ENCODE measurements at places on chromosomes 1 and 21.

DNA sequence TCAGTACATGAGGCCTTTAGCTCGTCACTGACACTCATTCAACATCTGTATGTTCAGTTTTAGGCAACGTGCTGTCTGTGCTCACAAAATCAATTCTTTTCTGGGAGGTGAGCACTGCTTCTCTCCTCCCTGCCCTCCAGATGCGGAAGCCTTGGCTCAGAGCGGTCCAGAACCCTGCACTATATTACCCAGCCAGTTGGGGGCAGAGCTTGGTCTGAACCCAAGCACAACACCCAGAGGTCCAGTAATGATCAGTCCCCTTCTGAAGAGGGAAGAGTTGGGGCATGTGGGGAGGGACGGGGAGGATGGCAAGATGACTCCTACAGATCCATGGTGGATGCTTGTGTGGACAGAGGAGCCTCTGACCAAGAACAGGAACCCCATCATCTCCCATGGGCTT lies 5.6 kb upstream of the DSCAM start:
- DNase-seq = peak; percentile 28

DNA sequence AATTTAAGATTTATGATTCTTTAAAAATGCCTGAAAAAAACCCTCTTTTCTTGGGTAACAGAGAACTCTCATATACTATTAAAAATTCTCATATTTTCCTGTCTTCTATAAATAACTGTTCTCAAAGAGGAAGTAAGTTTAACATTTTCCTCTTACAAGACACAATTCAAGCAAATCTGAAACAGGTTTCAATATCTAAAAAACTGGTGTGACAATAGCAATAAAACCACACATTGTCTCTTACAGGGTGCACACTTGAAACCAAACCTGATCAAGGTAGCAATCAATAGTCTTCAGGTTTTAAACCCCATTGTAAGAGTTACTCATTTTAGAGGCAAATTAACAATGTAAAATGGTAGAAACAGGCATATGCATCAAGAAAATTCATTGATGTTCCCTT lies 28.0 kb downstream of the FUBP1 start:
- DNase-seq = no peak

DNA sequence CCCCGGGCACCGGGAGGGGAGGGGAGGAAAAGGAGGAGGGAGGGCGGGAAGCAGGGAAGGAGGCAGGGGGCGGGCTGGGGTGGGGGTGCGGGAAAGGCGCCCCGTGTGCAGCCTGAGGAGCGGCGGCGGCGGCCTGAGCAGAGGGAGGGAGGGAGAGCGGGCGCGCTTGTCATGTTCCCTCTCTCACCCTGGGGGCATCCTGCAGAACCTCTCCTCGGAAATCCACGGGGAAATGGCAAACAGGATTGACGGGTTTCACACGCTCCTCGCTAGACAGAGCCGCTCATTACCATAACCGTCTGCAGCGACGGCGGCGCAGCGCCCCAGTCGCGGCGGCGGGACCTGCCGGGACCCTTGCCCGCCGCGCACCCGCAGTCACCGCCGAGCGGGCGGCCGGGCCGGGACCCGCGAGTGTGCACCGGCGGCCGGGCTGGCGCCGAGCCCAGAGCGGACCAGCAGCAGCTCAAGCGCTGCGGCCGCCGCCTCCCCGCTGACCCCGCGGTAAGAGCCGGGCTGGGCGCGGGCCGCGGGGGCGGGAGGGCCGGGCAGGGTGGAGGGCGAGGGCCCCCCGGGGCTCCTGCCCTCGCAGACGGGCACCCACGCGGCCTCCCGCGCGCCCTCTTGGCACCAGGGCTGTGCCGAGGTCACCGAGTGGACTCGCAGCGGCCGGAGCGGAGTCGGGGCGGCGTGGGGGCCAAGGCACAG lies at the start of gene SERTAD4:
TSS of gene SERTAD4 (plus strand) at position 286 of the 705 bp plus-strand sequence. CDS start 5,165 bp downstream, outside the sequence.
- DNase-seq = peak; percentile 95

GRCh38 chr1:75345538-75346292 lies 211.5 kb downstream of the LHX8 start:
- DNase-seq = peak; percentile 15

DNA sequence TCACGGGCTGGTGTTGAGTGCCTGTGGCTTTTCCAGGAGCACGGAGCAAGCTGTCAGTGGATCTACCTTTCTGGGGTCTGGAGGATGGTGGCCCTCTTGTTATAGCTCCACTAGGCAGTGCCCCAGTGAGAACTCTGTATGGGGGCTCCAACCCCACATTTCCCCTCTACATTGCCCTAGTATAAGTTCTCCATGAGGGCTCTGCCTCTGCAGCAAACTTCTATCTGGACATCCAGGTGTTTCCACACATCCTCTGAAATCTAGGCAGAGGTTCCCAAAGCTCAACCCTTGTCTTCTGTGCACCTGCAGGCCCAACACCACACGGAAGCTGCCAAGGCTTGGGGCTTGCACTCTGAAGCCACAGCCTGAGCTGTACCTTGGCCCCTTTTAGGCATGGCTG lies 157.3 kb downstream of the MRPL39 start:
- no peak for DNase-seq
